Spinal cord (tissue), 10 donors: ENCODE measurements at places on chromosomes 11 and 22. TPM values are rescaled to one million over a fixed set of nuclear protein-coding genes. Genes with fewer than 3 reads are reported as not detected.

The HMOX1 gene
- 16.5 TPM for total RNA-seq

The CLDN5 gene
- 61.0 TPM for total RNA-seq

The TRIM68 gene
- total RNA-seq, result 15.5 TPM

The ZNF74 gene
- total RNA-seq, result 14.3 TPM

The JHY gene
- 14.8 TPM for total RNA-seq

The OR2AT4 gene
- 0.10 TPM for total RNA-seq

The MEI1 gene
- total RNA-seq, result 1.6 TPM

The LUZP2 gene
- 80.1 TPM for total RNA-seq
